Renal cortex interstitium (tissue), 15 donors: ENCODE measurements at places on chromosomes 2 and 18. TPM values are rescaled to one million over a fixed set of nuclear protein-coding genes. Genes with fewer than 3 reads are reported as not detected.

The GPC1 gene
- polyA plus RNA-seq: 44.6 TPM

DNA sequence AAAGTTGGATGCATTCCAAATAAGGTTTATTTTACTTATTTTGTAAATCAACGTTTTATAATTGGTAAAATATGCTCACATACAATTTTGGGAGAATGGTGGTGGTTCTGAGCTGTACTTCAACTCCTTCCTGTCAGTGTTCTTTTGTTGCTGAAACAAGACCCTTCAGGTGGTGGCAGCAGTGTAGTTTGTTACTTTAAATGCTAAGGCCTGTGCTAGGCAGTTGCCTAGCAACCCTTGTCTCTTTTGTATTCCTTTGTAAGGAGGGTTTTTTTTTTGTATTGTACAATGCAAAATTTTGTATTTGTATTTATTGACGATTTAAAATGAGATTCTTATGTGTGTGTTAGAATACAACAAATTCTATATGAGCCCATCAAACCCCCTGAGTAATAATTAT lies 166.0 kb upstream of the FAM98A start:
- no peak for DNase-seq

The ADCYAP1 gene
- polyA plus RNA-seq: 0.21 TPM

The IL1RL1 gene
- polyA plus RNA-seq: 0.42 TPM

The CD226 gene
- polyA plus RNA-seq: 3.2 TPM

DNA sequence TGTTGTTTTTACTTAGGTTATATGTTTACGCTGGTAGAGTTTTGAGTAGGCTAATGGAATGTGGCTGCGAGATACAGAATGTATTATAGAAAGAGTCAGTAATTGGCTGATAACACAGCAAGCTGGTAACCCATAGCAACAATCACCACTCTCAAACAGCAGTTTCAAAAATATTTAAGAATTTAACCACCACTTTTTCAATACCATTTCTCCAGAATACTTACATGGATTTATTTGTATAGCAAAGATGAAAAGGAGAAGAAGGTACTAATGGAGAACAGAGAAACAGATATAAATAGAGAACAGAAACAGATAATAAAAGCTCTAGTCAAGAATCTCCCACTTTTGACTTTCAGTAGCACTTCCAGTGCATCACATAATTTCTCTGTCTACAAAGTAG lies 188.3 kb upstream of the SLC39A10 start:
- no peak for DNase-seq

The GRB14 gene
- polyA plus RNA-seq: 67.0 TPM

DNA sequence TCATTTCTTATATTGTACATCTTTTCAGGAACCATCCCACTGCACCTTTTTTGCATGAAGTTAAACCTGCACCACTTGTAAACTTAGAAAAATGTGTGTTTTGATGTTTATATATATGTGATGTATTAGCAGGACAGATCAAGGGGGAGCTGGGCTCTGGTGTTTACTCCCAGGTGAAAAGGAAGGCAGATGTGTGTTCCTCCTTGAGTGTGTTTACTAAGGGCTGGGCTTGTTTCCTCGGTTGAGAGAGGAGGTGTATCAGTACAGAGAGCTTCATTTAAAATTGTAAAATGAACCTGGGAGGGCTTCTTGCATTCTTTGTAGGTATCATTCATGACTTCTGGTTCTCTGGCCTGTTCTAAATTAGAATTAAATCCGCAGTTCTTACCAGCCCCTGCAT lies 14.8 kb downstream of the LPIN1 start:
- DNase-seq: no peak

- no peak for DNase-seq
Observed at GRCh38 chr2:98296440-98296839, 49.8 kb upstream of the CNGA3 start.

- no peak for DNase-seq
Observed at GRCh38 chr18:32366586-32367538, 103.8 kb downstream of the GAREM1 start.

GRCh38 chr2:68000170-68000825 lies 62.5 kb downstream of the C1D start:
- DNase-seq: no peak

- DNase-seq: no peak
Observed at GRCh38 chr2:134259994-134260393, 6.1 kb downstream of the MGAT5 start.

The MEIS1 gene
- 148 TPM for polyA plus RNA-seq

The STON1 gene
- 31.6 TPM for polyA plus RNA-seq
